Stimulated activated CD4-positive, alpha-beta T cell treated with anti-CD3 and anti-CD28 coated beads, Interleukin-15, amount 100 ng/mL, for 24 hours (primary cell): ENCODE measurements at places on chromosomes 1 and 21.
A peak's percentile ranks its signal among the peaks of the same experiment; 100 is the strongest.

DNA sequence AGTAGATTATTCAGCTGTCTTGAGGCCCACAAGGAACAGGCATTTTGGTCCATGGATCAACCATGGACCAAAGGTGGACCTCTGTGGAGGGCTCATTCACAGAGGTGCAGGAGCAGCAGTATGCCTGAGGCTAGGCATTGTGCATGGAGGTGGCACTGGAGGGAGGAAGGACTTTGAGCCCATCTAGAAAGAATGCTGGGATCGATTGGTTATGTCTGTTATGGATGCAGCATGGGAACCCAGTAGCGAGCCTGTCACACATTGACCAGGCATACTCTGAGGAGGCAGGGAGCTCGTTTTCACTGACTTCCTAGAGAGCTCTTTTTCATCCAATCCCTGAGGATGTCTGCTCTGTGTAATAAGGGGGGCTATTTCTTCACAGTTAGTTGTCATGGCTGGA, 75.5 kb downstream of the KCNN3 start:
- no peak for DNase-seq

DNA sequence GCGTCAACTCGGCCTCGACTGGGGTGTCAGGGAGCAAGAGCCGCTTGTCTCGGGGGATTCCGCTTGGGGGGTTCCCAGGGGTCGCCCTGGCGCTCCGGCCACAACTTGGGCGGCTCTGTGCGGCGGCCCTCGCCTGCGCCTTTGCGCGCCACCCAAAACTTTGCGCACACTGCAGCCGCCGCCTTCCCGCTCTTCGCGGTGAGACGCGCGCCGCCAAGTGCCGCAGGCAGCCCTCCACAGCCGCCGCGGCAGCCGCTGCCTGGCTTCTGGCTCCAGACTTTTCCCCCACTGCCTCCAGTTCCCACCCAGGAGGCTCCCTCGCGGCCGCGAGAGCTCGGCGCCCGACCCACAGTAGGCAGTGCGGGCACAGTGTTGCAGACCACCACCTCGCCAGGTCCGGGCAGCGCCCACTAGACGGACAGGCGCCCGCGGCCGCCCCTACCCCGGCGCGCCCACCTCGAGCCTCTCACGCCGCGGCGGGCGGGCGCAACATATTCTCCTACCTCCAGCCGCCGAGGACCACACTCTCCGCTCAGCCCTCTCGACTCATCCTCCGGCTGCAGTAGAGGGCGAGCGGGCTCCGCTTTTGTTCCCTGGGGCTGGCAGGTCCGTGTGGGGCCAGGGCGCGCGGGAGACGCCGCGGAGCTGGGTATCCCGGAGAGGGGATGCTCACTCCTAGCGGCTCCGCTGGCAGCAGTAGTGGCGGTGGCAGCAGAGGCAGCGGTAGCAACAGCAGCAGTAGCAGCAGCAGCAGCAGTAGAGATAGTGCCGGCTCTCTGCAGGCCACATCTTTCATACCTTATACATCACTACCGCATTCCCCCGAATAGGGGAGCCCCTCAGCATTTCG, 296.6 kb downstream of the OMA1 start:
- peak; percentile 22 for DNase-seq

DNA sequence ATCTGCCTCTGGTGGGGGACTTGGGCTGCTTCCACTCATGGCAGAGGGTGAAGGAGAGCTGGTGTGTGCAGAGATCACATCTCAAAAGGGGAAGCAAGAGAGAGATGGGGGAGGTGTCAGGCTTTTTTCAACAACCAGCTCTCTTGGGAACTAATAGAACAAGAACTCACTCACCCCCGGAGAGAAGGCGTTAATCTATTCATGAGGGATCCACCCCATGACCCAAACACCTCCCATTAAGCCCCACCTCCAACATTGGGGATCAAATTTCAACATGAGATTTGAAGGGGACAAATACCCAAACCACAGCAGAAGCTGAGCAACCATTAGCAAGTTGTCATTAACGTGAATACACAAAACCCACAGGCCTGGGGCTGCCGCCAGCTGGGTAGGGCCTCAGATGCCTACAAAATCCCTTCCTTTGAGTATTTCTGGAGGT, 12.0 kb upstream of the VWA5B1 start:
- DNase-seq: no peak

GRCh38 chr1:12756768-12757413, 10.9 kb downstream of the CFAP107 start:
- DNase-seq: no peak
